Stimulated activated CD4-positive, alpha-beta T cell treated with anti-CD3 and anti-CD28 coated beads, Interleukin-2, amount 100 ng/mL, for 48 hours (primary cell): ENCODE measurements at places on chromosomes 1 and 21.

DNA sequence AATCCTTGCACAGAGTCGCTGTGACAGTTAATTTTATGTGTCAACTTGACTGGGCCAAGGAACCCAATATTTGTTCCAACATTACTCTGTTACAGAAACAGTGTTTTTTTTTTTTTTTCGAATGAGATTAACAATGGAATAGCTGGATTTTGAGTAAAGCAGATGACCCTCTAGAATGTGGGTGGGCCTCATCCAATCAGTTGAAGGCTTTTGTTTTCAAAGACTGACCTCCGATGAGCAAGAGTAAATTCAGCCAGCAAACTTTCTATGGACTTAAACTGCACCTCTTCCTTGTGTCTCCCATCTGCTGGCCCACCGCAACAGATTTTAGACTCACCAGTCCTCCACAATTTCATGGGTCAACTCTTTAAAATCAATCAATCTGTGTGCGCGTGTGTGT lies 17.0 kb downstream of the CRYZ start:
- DNase-seq: no peak

- no peak for DNase-seq
Observed at GRCh38 chr1:14057640-14058039, 357.7 kb downstream of the PRDM2 start.

DNA sequence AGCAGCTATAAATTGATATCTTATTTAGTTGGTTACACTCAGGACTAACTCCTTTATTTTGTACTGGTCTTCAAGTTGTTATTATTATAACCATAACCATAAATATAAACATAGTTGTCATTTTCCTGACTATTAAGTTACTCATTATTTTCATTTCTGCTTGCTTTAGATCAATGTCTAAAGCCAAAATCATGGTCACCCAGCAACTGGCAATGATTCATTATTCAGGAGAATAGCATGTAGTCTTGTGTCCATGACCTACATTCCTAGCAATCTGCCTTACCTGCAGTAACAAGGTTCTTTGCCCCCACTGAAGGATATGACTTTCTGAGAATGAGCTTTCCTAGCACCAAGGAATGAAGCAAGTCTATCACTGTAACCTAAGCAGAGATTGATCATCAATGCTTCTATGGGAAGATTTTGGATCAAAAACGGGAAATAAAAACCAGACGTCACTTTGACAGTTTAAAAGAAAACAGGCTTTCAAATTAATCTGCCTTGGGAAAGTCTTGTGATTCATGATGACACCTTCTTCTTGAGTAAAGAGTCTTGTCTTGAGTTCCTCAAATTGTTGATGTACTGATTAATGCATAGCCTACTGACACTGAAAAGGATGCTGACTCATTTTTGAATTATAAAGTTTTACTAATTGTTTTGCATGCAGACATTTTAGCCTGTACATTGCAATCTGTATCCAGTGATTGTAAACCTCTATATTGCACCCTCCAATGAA lies 203.3 kb upstream of the IVNS1ABP start:
- DNase-seq: no peak

- no peak for DNase-seq
Observed at GRCh38 chr1:2328676-2329455, 62.5 kb downstream of the MORN1 start.

DNA sequence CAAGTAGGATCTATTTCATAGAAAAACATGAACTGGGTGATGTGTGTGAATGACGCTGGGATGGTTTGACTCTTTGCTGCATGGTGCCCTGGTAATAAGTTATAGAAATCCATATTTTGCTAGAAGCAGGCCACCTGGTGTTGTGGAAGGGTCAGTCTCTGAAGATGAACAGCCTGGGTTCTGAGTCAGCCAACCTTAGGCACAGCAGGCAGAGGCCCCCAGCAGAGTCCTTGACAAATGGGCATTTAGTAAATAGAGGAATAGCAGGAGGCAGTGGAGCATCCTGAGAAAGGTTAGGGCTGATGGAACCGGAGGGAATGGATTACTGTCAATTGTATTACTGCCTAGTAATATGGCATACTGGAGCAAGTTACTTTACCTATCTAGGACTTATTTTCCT lies 20.9 kb downstream of the FGGY start:
- no peak for DNase-seq
